Fibroblast of upper back skin (primary cell): ENCODE measurements at places on chromosomes 1 and 21.

DNA sequence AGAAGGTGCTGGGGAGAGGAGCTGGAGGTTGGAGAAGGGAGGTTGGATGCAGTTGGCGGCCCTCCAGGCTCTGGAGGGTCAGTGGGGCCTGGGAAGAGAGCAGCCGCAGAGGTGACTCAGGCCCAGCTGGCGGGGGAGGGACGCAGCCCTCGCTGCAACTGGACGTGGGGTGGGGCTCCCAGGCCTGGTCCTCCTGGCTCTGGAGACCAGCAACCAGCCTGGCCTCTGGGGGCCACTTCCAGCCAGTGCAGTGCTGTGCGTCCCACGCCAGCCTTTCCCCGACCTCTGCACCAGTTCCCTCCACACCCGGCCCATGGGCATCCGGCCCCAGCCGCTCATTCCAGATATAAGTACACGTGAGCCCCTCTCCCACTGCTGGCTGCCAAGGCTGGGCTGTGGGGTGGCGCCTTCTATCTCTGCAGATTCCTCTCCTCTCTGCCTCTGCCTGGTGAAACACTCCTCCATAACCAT lies 38.0 kb upstream of the COL18A1 start:
- peak; percentile 75 for DNase-seq

DNA sequence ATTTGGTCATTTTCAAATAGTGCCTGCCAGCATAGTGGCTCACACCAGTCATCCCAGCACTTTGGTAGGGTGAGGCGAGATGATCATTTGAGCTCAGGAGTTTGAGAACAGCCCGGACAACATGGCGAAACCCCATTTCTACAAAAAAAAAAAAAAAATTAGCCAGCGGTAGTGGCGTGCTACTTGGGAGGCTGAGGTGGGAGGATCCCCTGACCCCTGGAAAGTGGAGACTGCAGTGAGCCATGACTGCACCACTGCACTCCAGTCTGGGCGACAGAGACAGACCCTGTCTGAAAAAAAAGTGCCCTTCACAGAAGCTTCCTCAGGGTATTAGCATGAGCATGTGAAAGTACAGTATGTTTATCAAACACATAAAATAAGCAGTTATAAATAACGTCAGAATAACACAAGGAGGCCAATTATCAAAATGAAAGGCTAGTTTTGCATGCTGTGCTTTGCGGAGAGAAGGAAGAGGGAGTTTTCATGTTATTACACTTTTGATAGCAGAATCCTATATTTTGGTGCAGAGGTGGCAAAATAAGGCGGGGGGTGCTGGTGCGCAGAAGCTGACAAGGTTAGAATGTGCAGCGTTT lies 781 bp upstream of the METTL13 start:
- DNase-seq = no peak

GRCh38 chr1:184507604-184508280 lies 120.9 kb downstream of the C1orf21 start:
- DNase-seq = peak; percentile 35

GRCh38 chr21:28066596-28067387 lies 925.9 kb downstream of the LTN1 start:
- no peak for DNase-seq

DNA sequence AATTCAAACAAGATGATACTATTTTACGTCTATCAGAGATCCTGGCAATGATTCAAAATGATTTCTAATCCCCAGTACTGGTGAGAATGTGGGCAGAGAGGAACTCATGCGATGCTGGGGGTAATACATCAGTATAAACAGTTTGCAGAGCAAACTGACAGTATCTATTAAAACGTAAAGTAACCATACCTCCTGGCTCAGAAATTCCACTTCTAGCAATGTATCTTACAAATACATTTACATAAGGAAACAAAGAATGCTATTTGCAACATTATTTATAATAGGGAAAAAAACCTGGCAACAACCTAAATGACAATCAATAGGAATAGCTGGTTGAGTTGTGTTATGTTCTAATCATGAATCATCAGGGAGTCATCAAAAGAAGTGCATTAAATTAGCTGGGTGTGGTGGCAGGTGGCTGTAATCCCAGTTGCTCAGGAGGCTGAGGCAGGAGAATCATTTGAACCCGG lies 15.9 kb downstream of the RCAN1 start:
- DNase-seq = peak; percentile 57

- DNase-seq = peak; percentile 41
Measured at GRCh38 chr1:153697191-153698019, 18.9 kb downstream of the NPR1 start.

DNA sequence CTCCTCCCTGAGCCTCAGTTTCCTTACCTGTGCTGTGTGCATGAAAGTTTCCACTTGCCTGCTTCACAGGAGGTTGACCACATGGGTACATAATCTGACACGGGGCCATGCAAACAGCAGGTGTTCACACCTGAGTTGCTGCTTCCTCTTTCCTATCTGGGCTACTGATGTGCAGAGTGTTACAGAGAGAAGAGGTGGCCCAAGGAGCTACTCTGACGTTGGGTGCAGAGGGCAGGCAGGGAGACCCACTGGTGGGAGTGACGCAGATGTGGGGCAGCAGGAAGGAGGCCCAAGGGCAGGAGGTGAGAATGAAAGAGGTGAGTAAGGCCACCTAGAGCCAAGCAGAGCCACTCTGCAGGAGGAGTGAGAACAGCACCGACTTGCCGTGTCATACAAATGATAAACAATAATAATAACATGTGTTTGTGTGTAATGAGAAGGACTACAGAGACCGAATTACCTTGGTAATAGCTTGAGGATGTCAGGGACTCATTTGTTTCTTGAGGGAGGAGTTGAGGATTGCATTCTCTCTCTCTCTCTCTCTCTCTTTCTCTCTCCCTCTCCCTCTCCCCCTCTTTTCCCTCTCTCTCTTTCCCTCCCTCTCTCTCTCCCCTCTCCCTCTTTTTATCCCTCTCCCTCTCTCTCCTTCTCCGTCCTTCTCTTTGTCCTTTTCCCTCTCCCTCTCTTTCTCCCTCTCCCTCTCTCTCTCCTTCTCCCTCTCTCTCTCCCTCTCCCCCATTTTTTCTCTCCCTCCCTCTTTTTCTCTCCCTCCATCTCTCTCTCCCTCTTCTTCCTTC lies 87.4 kb upstream of the IGSF21 start:
- DNase-seq = no peak

DNA sequence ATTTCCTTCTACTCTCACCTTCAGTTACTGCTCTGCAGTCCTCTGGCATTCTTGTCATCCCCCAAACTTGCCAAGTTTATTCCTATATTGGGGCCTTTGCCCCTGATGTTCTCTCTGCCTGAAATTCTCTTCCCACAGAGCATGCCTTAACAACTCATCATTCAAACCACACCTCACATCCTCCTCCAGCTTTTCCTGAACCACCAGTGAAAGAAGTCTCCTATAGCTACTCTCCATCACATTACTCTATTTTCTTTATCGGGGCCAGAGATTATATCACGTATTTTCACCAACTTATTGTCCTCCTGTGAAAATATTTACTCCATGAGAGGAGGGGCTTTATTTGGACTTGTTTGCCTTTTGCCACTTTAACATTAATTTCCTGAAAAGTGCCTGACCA lies 32.1 kb downstream of the EXTL2 start:
- peak; percentile 95 for DNase-seq
